Vagina (tissue), 2 donors: ENCODE measurements at places on chromosomes 16 and 17. TPM values are rescaled to one million over a fixed set of nuclear protein-coding genes. Genes with fewer than 3 reads are reported as not detected.

Gene UTP4
- 34.9 TPM for total RNA-seq

Gene AANAT
- not detected for total RNA-seq

Gene STAC2
- 0.98 TPM for total RNA-seq

Gene TBX21
- total RNA-seq, result 2.9 TPM

Gene CACNG1
- total RNA-seq, result not detected

Gene CRHR1
- total RNA-seq, result 4.2 TPM

Gene CDK5R1
- total RNA-seq, result 4.9 TPM

Gene KRT12
- total RNA-seq, result not detected

GRCh38 chr16:47925811-47926460 is 229.9 kb downstream of the ABCC12 start:
- no peak for DNase-seq

- no peak for DNase-seq
These were observed 5.1 kb upstream of the KLHL36 start for GRCh38 chr16:84643180-84643583.

GRCh38 chr16:1123525-1124230 is 27.6 kb upstream of the C1QTNF8 start:
- DNase-seq, result no peak

GRCh38 chr17:3501344-3501743 is 25.5 kb downstream of the ASPA start:
- peak; percentile 5 for DNase-seq

DNA sequence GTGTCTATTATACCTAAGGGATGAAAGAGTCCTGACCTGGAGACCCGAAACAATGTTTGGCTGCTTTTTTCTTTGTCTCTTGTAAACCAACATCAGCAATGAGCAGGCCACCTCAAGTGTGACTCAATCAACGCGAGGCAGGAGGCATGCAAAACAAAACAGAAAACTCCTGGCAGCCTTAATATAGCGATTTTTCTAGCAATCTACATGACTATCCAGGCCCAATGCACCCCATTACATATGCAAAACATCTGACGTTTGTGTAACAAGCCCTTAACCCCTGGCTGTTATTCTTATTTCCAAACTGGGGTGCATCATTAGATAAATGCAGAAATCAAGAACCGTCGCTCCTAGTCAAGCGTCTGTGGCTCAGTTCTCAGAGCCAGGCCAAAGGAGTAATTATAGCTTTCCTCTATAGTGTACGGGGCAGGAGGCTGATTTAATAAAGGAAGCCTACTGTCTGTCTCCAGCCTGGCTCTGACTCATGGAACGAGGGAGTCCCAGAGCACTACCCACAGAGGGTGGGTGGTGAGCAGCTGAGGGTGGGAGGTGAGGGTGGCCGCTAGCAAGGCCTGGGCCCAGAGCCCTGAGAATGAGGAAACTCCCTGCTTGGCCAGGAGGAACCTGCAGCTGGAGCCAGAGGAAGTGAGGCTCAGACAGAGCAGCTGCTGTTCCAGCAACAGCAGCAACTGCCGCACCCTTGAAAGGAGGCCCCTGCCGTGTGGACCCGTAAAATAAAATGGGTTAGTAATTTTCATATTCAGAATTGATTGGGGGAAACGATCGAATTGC is 43.9 kb downstream of the CHD9 start:
- DNase-seq, result no peak

DNA sequence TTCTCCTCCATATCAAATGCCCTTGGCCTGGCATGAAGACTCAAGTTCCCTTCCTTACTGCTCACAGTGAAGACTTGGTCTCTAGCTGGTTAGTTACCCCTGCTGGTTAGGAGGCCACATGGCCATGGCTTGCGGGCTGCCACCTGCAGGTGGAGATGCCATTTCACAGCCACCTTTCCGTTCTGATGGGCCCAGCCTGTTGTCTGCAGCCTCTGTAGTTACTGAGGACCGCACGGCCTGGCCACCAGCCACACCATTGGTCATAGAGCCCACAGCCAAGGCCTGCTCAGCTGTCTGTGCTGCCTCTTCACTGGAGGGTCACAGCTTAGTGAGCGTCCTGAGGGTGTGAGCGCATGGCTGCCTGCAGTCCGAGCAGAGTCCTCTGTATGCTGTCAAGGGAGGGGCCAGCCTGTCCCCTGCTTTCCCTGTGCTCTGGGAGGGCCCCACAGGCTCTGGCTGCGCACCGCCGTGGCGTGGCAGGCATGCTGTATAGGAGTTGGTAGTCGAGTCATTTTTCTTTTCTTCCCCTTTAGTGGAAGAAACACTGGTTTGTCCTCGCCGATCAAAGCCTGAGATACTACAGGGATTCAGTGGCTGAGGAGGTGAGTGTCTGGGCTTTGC is 59.2 kb downstream of the PLD6 start:
- no peak for DNase-seq

DNA sequence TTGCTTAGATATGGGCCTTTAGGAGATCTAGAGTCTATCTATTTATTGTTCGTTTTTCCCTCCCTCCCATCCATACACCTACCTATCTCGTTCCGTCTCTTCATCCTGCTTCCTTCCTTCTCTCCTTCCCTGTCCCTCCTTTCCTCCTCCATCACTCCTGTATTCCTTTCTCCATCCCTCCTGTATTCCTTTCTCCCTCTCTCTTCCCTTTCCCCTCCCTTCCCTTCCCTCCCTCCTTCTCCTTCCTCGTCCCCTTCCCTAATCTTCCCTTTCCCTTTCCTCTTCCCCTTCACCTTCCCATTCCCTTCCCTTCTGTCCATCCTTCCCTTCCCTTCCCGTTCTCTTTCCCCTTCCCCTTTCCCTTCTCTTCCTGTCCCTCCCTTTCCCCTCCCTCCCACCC is 10.6 kb downstream of the GP2 start:
- DNase-seq, result no peak

DNA sequence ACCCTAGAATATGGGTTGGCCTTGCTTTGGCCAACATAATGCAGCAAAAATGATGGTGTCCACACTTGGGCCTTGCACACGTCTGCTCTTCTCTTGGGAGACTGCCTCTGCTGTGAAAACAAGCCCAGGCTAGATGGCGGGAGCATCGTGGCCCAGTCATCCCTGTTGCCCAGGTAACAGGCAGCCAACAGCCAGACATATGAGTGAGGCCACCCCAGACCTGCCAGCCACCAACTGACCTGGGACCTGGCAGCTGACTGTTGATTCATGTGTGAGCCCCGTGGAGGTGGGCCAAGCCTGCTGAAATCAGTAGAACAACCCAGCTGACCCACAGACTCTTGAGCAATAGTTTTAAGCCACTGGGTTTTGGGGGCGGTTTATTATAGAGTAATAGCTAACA is 39.4 kb upstream of the CDH3 start:
- no peak for DNase-seq

DNA sequence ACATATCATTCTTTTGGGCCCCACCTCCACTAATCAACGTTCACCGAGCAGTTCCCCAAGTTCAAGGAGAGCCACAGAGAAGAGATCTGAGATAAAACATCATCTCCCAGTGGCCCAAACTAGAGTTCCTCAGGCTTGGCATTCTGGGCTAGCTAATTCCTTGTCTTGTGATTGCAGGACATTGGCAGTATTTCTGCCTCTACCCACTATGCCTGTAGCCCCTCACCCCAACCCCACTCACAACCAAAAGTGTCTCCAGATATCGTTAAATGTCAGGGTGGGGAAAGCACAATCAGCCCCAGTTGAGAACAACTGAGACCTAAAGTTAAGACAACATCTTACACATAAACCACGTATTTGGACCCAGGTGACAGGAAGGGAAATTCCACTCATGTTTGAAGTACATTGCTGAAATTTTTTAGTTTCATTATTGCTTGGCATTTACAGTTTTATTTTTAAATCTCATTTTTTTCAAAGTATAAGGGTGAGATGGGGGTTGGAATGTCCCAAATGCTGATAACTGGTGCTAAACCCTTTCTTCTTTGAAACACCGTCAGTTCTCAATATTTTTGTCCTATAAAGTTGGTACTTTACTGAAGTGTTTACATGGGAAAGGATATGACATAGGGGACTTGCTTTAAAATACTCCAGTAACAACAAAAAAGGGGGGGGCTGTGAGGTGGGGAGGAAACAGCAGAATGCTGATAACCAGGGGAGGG is 13.6 kb downstream of the ZC3H7A start:
- no peak for DNase-seq

- DNase-seq, result no peak
These were observed 78.2 kb upstream of the RNU2-1 start for GRCh38 chr17:43312011-43312410.

- no peak for DNase-seq
These were observed 6.1 kb upstream of the WIPI1 start for GRCh38 chr17:68463211-68464019.

DNA sequence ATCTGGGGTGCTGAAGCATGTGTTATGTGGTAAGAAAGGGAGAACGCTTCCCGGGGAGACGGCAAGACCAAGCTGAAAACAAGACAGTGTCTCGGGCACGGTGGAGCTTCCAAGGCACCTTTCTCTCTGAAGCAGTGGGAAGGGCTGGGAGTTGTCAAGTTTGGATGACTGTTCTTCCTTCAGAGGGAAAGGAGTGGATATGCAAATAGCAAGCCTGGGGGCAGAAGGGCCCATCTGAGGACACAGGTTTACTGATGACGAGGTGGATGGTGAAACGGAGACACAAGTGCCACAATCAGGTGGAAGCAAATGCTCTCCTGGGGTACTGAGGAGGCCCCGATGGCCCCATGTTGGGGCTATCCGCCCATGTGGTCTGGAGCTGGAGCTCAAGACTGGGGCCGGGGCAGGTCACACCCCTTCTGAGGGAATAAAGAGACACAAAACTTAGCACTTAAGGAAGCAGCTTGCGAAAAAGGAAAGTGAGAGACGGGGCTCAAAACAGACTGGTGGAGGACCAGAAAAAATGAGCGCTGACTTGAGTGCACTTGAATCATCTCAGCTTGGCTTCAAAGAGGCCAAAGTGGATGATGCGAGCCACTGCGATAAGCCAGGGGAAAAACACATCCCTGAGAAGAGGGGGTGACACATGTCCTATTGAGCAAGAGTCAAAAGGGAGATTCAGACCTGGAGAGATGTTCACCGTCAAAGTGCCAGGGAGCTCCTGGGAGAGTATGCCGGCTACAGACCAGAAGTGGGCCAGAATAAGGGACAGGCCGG is 34.8 kb upstream of the MTSS2 start:
- DNase-seq, result no peak

DNA sequence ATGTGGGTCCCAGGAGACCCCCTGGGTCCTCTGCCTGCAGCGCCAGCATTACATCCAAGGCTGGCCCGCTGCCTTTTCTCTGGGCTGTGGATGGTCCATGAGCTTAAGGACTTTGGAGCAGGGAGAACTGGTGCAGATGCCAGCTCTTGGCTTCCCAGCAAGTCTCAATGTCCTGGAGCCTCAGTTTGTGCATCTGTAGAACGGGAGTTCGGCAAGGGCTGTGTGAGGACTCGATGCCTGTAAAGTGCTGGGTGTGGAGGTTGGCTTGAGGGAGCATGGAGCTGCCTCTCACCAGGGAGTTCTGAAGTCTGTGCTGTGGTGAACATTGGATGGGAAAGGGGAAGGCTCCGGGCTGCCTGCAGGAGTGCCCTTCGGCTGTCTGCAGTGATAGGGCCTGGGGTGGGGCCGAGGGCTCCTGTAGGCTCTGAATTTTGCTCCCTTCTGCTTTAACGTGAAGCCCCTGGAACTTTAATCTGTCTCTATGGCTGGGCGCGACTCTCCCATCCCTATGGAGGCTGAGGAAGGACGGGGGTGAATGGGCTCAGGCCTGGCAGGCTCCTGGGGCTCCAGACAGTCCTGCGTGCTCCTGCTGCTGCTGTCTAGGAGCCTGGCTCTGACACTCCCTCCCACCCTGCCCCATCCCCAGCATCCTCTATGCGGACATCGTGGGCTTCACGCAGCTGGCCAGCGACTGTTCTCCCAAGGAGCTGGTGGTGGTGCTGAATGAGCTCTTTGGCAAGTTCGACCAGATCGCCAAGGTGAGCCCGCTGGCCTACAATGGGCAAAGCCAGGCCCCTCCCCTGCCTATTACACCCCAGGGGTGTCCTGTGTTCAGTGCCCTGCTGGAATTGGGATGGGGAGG is 27.9 kb downstream of the ADCY7 start:
- DNase-seq, result no peak

GRCh38 chr17:42192189-42193126 is 1.8 kb downstream of the GHDC start:
- DNase-seq, result no peak

- no peak for DNase-seq
These were observed 189.1 kb downstream of the CEP112 start for GRCh38 chr17:66002812-66003211.

DNA sequence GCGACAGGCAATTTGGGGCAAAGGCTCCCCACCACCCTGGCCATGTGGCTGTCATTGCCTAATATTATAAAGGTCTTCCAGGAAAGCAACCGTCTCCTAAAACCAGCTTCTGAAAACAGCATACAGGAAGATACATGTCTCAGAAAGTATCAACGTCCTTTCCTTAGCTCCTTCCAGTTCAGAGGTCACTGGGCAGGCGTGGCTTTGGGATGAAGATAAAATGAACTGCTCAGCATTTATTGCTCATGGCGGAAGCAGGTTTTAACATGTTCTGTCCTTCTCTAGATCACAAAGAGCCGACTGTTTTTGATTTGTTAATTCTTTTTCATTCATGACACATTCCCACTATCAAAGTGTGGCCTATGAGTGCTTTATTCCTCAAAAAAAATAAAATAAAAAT is 8.0 kb downstream of the CFAP20 start:
- no peak for DNase-seq

GRCh38 chr17:29084541-29085146 is 41.7 kb downstream of the PIPOX start:
- DNase-seq, result no peak

GRCh38 chr17:65254166-65254565 is 117.0 kb downstream of the RGS9 start:
- no peak for DNase-seq

DNA sequence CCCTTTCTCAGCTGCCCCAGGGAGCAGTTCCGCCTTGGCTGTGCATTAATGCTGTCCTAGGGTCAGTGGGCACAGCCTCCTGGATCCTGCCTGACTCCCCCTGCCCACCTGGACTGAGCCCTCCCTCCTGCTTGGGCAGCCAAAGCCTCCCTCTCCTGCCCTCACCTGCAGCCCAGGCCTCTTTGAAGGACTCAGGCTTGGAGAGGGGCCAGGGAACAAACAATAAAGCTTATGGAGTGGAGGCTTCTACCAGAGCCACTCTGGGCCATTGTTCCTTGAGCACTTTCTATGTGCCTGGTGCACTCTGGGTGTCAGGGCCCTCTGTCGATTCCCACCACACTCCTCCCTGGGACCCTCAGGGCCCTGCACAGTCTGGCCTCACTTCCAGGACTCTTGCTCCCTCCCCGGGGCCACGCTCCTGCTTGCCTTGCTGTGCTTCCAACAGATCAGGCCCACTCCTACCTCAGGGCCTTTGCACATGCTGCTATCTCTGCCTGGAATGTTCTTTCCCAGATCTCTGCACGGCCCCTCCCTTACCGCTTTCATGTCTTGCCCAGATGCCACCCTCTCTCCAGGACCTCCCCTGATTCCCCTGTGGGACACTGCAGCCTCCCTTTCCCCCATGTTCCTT is 5.0 kb downstream of the KCNJ12 start:
- DNase-seq, result no peak

GRCh38 chr16:54977211-54977610 is 46.5 kb downstream of the IRX5 start:
- DNase-seq, result no peak

DNA sequence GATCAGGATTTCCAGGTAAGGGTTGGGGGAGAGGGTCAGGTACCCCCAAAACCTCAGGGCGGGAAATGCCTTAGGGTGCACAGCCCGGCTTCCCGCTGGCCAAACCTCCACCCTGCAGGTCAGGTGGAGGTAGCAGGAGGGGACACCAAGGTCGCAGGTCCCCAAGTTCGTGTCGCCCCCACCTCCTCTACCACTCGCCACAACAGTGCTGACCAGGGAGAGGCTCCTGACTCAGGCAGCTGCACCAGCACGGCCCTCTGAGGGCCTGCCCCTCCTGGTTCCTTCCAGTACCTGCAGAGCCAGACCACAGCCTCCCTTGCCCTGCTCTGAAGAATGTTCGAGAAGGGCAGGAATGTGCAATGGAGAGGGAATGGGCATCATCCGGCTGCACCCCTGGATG is 3.9 kb downstream of the MRPL28 start:
- DNase-seq, result no peak
